ENCODE measurements at places on chromosomes 6 and 20.
A peak's percentile ranks its signal among the peaks of the same experiment; 100 is the strongest.

DNA sequence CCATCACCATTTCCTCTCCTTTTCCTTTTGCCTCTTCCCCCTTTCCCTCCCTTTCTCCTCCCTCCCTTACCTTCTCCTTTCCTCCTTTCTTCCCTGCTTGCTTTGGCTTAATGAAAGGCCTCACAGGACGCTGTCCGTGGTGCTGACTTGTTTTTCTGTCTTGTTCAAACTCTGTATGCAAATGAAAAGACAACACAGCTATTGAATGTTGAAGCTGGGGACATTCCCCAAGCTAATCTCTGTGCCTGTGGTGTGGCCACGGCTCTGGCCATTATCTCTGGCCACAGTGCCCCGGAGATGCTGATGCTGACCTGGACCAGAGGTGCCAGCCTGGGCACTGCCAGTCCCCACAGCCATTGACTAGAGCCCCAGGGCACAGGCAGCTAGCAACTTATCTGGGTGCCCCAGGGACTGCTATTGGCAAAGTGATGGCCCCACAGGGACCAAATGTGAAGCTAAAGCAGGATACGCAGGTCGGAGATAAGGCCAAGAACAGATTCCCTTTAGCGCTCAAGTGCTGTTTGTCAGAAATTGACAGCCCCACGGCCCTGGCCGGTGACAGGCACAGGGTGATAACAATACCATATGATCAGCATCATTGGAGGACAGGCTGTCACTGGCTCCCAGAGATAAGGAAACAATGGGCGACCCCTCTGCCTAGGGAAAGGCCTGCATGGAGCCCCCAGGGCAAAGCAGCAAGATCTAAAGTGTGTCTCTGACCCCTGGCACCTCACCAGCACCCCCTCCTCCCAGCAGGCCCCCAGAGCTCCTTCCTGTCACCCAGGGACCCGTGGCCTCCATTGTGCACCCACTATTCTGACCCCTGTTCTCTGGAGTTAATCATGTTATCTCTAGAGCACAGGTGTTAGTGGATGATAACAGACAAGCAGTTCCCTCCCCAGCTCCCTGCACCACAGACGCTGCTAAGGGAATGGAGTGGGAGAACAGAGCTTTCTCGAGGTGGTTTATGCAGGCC lies 31.6 kb upstream of the SLC32A1 start:
- DNase-seq: peak; percentile 77

GRCh38 chr6:148064406-148065134 lies 278.1 kb upstream of the SASH1 start:
- DNase-seq: peak; percentile 94

- no peak for DNase-seq
These were observed 2.7 kb upstream of the JAG1 start for GRCh38 chr20:10676518-10676917.

DNA sequence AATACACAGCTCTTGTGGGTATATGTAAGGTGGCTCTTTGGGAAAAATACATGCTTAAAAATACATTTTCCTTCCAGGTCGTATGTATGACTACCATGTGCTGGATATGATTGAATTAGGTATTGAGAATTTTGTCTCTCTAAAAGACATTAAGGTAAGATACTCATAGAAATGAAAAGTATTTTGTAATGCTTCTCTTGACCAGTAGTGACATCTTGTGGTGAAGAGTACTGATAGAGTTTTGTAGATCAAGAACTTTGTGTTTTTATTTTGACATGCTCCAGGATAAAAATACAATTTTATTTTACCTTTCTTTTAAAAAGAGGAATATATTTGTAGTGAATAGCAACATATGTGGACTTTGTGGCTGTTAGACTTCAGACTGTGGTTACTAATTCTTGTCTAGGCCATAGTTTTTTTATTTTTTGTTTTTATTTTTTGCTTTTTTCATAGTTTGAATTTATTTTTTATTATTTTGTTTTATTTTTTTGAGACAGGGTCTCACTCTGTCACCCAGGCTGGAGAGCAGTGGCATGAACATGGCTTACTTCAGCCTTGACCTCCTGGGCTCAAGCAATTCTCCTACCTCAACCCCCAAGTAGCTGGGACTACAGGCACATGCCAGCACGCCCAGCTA lies 17.9 kb downstream of the RPF2 start:
- peak; percentile 65 for DNase-seq

DNA sequence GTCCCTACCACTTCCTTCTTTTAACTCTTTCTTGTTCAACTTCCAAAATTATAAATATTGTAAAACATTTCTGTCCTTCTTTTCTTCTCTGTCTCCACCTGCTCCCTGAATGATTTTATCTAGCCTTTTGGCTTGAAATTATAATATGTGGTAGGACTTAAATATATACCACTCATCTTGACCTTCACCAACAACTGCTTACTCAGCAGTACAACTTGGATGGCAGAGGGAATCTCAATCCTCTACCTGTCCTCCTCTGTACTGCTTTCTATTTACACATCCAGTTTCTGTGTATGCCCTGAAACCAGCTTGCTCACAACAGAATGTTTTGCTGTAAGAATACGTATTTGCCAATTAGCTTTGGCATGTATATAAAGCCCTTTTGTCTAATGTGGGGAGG lies 1392.5 kb downstream of the EPHA7 start:
- DNase-seq: no peak

- peak; percentile 43 for DNase-seq
These were observed 96.8 kb downstream of the ARMC2 start for GRCh38 chr6:108944707-108945680.

GRCh38 chr20:21862956-21863355 lies 157.5 kb downstream of the PAX1 start:
- DNase-seq: no peak

DNA sequence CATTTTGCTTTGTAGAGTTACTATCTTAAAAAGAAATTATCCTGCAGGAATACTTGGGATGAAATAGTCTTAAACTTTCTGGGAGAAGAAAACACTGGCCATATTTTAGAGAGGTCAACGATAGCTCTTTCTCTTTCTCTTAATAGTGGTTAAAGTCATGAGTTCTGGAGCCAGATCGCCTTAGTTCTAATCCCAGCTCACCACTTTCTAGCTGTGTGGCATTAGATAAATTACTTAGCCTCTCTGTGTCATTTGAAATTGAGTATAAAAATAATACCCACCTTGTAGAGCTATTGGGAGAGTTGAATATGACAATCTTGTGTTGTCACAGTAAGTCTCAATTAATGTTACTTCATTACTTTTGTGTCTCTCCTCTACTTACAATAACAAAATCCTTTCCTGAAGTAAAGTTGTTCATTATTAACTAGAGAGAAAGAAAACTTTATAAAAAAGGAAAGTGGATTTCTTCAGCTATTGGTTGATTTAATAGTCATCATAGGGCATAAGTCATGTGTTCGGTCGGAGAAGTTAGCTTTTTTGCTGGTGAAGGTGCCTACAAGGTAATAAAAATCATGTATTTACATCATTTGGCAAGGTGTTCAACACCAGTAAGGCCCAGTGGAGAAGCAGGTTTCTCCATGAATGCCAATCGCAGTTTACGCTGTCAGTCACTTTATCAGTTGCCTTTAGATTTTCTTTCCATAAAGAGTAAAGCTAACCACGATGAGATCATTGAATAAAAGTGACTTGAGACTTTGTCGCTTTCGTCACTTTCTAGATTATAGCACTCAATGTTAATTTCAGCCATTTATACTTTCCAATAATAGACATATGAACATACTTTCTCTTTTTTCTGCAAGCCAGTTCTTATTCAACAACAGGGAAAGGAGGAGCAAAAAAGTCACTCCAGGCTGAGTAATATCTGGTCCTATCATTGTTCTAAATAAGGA lies 2.0 kb downstream of the NEDD9 start:
- DNase-seq: peak; percentile 65

DNA sequence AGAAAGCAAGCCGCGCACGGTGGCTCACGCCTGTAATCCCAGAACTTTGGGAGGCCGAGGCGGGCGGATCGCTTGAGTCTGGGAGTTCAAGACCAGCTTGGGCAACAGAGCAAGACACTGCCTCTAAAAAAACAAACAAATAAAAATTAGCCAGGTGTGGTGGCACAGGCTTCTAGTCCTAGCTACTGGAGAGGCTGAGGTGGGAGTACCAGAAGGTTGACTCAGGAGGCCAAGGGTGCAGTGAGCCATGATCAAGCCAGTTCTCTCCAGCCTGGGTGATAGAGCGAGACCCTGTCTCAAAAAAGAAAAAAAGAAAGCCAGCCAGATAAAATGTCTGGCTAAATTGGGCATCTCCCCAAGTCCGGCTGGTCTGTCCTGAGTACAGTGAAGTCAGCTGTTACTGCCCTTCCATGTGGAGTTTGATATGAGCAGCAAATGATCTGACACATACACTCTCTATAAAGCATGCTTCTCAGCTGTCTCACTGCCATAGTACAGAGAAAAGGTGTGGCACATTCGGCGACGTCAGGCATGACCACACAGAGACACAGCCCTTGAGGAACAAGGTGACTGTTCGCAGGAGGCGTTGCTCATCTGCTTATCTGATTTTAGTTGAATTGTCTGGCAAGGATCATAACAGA lies 13.0 kb downstream of the CD83 start:
- DNase-seq: peak; percentile 38

DNA sequence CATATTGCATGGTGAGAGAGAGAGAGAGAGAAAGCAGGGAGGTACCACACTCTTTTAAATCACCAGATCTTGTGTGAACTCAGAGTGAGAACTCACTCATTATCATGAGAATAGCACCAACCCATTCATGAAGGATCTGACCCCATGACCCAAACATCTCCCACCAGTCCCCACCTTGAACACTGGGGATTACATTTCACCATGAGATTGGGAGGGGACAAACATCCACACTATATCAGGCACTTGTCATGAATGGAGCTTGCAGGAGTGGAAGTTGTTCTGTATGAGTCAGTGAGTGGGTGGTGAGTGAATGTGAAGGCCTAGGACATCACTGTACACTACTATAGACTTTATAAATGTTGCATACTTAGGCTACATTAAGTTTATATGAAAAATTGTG lies 47.7 kb upstream of the RNF182 start:
- DNase-seq: no peak

DNA sequence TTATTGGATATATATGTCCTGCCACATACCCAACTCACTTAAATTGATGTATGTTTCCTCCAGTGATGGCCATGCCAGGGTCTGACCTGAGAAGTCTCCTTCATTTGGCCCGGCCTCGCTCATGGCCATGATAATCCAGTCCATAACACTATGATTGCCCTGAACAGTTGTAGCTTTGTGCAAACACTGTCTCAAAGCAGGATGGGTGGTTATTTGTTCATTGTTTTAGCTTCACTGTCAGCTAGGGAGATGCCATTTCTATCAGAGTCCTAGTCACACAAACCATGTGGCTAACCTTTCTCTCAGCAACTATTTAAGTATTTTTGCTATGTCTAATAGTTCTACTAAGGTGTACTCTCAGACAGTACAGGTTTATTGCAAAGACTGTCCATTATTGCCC lies 47.6 kb upstream of the ZNF337 start:
- no peak for DNase-seq

GRCh38 chr6:125107896-125108295 lies 45.7 kb upstream of the TPD52L1 start:
- peak; percentile 49 for DNase-seq

DNA sequence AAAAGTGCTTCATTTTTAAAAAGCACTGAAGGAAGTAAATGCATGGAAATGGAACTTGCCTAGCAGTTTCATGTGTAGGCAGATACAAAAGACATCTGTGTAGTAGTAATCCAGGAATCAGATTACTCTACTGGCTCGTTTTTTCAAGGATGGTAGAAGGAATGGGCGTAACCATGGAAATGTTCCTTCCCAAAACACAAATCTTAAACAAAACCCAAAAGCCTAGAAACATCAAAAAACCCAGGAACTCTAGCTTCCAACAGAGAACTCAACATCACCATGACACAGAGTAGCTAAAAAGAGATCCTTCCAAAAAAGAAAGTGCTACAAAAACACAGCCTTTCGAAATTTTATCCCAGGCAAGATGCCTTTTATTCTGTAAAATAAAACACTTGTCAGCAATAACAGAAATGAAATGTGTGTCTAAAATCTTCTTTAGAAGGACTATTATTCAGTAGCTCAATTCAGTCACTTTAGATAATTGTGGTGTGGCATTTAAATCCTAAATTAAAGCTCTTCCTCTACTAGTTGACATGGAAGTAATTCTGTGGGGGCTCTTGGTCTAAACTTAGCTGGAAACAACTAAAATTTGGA lies 81.7 kb downstream of the FAM217A start:
- peak; percentile 54 for DNase-seq

DNA sequence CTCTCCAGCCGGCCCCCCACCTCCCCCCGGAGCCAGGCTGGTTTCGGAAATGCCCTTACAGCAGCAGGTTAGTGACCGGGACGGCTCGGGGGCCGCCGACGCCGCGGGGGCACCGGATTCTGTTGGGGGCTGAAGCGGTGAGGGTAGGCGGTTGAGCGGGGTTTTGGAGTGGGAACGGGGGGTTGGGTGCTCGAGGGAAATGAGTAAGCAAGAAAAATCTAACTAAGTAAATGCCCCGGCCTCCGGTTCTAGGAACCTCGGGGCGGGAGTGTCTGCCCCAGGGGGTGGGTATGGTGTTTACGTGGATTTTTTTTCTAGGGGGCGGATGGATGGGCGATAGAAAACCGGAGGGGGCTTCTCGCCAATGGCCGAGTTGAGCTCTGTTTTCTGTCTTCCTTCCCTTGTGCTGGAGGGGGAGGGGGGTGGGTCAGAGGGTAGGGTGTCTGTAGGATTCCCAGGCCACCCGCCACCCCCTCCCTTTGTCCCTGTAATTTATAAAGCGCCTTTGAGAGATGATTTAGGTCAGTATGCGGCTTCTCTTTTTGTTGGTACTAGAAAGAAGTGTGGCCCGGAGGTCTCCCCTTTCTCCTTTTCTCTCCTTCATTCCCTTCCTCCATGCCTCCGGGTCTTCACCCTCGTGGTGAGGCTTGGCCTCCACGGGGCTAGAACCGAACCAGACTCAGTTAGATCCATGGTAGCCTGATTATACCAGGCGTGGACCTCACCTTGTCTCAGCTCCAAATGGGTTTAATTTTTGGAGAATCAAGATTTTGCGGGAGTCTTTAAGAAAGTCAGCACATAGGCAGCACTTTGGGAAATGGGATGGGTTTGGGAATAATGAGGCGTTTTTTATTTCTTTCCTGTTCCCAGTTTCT lies 2.3 kb downstream of the E2F3 start:
- DNase-seq: peak; percentile 70

DNA sequence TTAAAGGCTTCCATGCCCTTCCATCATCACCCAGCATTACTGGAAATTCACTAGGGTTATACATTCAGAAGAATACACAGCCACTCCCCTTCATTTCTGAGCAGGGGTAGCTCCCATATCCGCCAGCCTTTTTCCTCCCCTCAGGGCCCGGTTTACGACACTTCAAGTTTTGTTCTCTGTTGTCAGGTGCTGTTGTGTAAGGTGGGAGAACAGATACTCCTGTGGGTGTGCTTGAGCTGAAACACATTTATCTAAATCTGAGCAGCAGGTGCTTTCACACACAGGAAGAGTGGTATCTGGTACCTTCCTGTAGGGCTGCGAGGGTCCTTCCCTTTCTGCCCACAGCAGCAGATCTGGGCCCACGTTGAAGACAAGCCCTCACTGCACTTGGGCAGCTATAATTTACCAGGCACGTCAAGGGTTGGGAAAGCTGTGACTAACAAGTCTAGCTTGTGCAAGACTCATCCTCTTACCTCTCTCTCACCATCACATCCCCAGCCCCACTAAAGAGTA lies 215.8 kb upstream of the RREB1 start:
- DNase-seq: peak; percentile 18
